ENCODE measurements at places on chromosomes 4 and X.

- no peak for DNase-seq
Observed at GRCh38 chrX:71224098-71224708, 1.2 kb downstream of the GJB1 start.

DNA sequence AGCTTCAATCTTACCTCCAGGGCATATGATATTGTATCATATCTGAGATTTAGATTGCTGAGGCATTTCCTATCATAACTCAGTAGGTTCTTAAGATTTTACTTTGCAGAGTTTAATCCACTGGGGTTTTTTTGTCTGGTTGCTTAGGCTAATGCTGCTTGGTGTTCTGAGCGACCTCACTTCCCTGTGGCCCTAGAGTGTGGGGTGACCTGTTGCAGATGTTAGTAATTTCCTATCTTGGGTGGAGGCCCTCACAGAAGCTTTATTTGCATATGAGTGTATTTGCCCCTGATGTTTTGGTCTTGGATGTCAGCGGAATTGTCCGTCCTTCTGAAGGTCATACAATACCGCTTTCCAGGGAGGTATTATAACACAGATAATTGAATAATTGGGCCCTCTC, 137.1 kb downstream of the NDST3 start:
- no peak for DNase-seq

GRCh38 chr4:92163348-92163747, 140.4 kb upstream of the GRID2 start:
- DNase-seq: no peak

GRCh38 chr4:79170077-79170476, 155.8 kb downstream of the NAA11 start:
- no peak for DNase-seq

DNA sequence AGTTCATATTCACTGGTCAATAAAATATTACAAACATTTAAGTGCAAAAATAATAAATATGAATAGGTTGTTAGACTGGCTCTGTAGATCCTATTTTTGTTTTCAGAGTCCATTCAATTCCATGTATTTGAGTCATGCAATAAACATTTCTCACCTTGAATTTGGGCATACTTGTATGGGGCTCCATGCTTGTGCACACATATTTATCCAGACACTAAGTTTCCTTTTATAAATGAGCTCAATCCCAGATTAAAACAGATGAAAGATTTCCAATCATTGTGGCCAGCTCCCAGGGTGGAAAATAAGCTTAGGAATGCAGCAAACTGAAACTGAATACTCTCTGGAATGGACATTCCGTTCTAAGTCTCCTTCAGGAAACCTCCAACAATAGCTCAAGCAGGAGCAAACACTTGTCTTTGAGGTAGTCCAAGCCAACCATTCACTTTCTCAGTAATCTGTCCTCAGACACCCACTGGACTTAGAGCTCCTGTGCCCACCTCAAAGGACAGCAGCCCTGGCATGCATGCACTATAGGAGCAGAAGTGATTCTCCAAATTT, 16.4 kb downstream of the DMD start:
- no peak for DNase-seq

DNA sequence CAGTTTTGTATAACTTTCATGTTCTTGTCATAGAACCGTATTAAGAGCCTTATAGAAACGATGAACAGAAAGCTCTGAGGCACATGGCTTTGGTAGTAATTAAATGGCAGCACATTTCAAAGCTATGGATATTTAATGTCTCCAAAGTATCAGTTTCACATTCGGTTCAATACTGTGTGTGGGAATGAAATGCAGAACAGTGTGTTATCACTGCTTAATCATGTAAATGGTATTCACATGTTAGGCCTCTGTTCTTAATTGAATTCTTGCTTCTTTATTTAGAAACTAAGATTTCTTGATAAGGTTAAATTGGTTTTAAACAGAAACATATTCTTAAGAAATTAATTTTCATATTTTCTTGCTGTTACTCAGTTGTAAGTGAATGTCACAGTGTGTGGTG, 701.0 kb upstream of the PITX2 start:
- DNase-seq: no peak

DNA sequence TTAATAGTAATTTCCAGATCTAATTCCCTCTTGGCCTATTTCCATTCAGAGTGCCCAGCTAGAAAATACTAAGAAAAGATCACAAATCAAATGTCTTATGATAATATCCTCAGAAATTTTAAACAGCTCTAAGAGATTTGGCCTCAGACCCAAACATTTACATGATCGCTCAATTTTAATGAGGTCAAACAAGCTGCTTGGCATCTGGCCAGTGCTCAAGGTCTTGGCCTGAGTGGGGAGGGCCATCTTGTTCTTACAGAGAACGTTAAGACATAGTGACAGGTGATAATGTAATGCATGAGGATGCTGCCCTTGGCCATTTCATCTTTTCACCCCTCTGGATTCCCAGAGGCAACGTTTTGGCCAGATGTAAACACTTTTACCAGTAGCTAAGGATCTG, 159.2 kb upstream of the SLC7A11 start:
- DNase-seq: no peak

All from T-helper 2 cell (primary cell).